ENCODE measurements at places on chromosomes 5 and 9.
A peak's percentile ranks its signal among the peaks of the same experiment; 100 is the strongest.

GRCh38 chr5:126753227-126753626 is 23.7 kb upstream of the LMNB1 start:
- no peak for DNase-seq

DNA sequence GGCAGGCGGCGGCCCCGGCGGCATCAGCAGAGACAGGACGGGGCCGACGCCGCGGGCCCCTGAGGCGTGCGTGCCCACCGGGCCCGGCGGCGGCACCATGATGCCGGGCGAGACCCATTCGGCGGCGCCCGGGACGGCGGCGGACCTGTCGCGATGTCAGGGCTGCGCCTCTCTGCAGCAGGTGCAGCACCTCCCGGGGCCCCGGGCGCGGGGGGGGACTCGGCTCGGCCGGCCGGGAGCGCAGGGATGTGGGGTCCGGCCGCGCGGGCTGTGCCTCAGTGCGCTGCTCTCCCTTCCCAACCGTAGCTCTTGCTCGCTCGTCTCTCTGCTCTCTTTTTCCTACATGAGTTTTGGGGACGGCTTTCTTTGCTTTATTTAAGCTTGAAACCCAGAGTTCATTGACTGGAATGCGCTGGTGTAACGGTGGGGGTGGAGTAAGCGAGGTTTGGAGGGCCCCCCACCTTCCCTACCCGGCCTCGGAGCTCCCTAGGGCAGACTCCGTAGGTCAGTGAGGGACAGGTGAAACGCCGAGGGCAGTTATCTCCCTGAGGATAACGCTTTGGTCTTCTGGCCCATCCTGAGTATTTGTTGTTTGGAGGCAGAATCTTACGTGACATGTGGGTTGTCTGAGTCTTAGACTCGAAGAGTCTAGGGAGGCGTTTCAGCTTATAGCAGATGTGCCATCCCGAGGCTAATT is 490 bp downstream of the ICE1 start:
- DNase-seq: no peak

DNA sequence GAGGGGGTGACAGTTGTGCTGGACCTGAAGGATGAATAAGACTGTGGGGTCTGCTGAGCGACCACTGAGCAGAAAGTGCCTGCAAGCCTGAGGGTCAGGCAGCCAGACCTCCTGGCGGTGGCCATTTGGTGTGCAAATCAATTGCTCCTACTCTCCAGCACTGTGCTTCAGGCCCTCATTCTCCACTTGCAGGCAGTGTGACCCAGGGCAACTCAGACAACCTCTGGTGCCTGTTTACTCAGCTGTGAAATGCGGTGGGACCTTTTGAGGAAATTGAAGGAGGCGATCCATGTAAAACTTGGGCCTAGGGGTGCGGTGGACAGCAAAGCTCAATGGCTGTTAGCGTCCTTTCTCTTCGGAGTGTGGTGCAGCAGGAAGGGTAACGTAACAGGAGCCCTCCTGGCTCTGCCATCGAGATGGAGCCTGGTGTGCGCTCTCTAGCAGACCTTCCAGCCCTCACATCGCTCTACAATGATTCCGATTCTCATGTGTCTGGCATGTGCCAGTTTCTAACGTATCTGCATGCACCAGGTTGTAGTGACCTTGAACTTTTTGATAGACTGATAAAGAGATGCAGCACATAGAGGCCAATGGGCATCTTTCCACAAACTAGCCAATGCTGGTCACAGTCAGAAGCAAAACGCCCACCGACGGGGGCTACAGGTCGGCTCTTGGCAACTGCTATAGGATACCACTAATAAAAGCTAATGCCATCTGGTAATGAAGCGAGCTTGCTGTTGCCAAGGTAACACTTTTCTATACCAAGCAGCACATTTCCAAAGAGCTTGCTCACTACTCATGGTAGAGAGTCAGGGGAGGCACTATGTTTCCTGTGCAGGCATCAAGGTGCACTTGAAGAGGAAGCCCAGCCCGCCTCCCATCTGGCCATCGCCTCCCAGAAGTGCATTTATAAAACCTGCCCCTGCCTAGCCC is 159.7 kb upstream of the RAPGEF1 start:
- no peak for DNase-seq

- DNase-seq: no peak
Measured at GRCh38 chr5:126107381-126107780, 315.8 kb upstream of the GRAMD2B start.

DNA sequence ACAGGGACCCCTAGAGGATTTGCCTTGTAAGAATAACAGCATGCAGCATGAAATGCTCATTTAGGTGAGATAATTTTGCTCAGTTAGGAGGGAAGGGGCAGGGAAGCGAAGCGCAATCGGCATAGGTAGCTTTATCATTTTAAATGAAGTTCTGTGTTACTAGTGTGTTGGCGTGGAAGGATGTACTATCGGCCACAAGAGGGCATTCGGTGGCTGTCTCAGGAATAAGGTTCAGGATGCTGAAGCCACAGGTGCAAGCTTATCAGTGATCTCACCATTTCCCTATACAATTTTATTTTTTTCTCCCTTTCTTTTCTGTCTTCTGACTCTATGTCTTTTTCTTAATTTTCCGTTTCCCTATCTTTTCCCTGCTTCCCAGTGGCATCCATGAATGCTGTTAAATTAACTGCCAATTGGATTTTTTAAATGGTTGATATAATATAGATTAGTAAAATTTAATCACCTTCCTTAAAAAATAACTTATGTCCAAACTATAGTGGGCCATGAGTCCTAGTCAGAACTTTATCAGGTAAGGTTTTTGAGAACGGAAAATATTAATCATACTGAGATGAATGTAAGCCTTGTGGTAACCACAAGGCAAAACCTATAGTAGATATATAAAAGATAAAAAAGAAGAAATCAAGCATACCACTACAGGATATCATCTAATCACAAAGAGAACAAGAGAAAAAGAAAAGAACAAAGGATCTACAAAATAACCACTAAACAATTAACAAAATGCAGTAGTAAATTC is 1.2 kb upstream of the INSL6 start:
- peak; percentile 6 for DNase-seq

DNA sequence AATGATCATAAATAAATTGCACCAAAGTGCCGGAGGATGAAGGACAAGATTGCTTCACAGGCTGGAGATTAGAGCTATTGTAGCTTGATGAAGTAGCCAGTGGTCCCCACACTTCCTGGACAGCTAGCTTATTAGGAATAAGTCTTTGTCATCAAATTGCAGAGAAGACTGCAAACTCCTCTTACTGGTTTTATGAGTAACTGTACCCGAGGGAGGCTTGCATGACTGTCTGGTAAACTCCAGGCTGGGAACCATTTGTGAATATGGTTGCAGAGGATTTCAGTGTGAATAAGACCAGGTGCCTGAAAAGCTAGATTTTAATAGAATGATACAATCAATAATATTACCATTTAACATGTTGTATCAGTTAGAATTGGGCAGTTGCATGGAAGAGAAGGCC is 36.5 kb upstream of the SEMA5A start:
- no peak for DNase-seq

GRCh38 chr9:137286975-137287383 is 9.5 kb downstream of the TOR4A start:
- DNase-seq: no peak

- no peak for DNase-seq
Measured at GRCh38 chr5:62199792-62200716, 106.0 kb upstream of the KIF2A start.

DNA sequence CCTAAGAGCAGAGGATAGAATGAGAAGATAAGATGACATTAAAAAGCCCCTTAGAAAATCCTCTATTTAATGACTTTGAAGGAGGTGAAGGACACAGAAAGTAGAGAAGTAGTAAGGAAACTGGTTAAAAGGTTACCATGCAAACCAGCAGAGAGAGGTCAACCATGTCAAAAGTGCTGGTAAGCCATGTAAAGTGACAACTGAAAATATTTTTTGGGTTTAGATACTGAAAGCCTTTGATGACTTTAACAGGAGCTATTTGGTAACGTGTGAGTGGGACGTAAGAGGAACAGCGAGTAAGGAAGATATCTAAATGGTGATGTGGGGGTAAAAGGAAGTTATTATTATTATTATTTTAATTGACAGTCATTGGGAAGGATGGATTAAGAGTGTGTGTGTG is 56.9 kb downstream of the MACIR start:
- no peak for DNase-seq

GRCh38 chr5:160919626-160920025 is 67.6 kb upstream of the ATP10B start:
- no peak for DNase-seq

- DNase-seq: no peak
Measured at GRCh38 chr9:124788542-124789217, 11.7 kb downstream of the OLFML2A start.

GRCh38 chr5:107869438-107870115 is 198.8 kb upstream of the EFNA5 start:
- DNase-seq: no peak

DNA sequence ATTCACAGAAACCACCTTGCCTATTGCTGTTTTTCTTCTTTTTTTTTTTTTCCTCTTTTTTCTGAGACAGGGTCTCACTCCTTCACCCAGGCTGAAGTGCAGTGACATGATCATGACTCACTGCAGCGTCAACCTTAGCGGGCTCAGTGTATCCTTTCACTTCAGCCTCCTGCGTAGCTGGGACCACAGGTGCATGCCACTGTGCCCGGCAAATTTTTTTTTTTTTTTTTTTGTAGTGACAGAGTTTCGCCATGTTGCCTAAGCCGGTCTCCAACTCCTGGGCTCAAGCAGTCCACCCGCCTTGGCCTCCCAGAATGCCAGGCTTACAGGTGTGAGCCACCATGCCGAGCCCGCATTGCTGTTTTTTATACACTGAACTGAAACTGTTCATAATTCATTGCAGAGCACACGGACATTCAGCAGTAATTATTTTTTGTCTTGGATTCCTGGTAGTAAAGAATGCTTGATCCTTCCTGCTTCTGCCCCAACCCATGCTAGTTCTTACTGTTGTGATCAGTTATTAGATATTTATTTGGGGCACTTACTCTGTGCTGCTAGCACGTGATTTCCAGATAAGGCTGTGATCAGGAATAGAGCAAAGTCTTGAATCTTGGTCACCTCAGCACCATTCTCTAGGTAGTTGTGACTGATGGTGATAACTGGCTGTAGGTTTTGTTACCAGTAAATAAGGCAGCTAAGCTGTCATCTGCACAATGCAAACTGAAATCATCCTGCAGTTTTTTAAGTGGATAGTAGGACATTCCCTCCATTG is 14.0 kb downstream of the MAP3K1 start:
- DNase-seq: peak; percentile 46

DNA sequence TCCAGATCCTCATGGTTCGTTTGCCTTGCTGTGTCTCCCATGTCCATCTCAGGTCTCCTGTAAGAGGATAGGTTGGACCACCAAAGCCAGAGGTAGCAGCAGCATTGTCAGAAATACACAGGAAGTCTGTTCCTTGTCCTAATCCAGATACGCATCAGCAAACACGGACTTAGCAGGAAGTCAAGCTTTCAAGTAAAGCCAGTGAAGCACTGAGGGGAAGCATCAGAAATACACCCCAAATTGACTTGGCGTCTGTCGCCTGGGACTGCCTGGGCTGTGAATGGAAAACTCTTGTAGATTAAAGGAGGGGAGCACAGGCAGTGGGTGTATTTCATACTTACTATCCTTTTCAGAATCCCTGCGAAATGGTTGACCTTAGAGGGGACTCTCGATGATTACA is 171.3 kb downstream of the PSAT1 start:
- no peak for DNase-seq

- DNase-seq: no peak
Measured at GRCh38 chr5:9318031-9318430, 227.8 kb downstream of the SEMA5A start.

- DNase-seq: no peak
Measured at GRCh38 chr9:137720571-137721110, 101.8 kb downstream of the EHMT1 start.

DNA sequence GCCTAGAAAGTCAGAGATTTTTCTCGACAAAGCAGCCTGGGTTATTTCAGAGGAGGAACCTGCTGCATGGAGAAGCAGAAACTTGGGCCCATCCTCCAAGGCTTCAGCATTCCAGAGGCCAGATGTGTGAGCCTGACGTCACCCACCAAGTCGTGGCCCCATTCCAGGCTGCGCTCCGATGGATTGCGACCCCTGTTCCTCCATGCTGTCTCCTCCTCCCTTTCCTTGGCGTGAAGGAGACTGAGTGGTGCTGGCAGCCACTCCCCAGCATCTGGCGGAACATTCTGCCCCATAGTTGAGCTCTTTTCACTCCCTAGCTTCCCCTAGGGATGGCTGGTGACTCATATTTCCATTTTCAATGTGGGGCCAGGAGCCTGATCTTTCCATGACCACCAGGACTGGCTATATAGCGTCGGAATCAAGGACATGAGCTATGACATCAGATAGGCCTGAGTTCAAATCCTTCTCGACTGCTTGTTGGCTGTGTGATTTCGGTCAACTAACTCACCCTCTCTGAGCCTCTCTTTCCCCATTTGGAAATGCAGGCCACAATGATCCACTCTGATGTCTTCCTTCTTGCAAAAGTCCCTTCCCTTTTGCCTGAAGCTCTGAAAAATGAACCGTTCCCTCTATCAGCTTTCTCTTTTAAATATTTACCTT is 24.5 kb upstream of the DUSP1 start:
- no peak for DNase-seq

DNA sequence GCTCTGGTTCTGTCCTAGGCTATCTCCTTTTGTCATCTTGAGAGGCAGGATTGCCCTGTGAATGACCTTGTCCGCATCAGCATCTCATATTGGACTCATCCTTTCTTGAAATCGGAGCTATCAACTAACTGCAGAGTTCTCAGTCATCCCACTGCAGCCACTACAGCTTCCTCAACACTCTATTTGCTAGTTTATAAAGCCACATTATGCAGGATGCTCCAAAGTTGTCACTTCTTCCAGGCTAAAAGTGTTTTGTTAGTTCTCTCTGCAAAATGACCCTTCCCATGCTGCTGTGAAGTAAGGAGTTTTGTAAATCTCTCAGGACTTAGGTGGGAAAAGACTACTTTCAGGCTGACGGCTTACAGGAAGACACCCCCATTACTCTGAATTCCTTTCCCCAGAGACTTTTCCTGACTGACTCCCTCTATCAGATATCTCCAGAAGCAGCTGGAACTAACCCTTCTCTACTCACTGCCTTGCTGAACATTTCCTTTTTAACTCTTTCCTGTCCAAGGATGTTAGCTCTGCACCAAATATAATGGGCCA is 257.6 kb downstream of the NFIB start:
- no peak for DNase-seq

GRCh38 chr9:119533504-119533903 is 164.3 kb upstream of the BRINP1 start:
- no peak for DNase-seq

GRCh38 chr9:83445703-83446265 is 92.4 kb downstream of the FRMD3 start:
- DNase-seq: no peak
